ENCODE measurements at places on chromosomes 12 and 14.

GRCh38 chr12:14858513-14858912 lies 15.2 kb upstream of the ART4 start:
- DNase-seq = no peak

- DNase-seq = no peak
Observed at GRCh38 chr14:77980475-77981321, 180.8 kb downstream of the ADCK1 start.

GRCh38 chr12:25997201-25997963 lies 38.9 kb downstream of the RASSF8 start:
- no peak for DNase-seq

DNA sequence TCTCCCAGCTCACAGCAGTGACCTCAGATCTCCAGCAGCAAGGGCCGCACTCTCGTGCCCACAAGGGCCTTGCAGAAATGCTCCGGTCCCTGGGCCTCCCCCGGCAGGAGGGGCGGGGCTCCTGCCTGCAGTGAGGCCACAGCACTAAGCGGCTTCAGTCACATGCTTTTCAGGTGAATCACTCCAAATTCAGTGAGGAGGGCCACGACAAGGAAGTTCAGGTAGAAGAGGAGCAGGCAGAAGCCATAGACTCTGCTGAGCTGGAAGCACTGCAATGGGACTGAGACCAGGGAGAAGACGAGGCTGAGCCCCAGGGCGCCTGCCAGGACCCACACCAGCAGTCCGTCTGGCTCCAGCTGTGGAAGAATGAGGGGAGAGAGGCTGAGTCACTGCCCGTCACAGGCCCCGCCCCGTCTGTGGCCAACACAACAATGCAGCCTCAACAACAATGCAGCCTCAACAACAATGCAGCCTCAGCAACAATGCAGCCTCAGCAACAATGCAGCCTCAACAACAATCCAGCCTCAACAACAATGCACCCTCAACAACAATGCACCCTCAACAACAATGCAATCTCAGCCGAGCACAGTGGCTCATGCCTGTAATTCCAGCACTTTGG lies 35.2 kb downstream of the SLC8B1 start:
- DNase-seq = no peak

DNA sequence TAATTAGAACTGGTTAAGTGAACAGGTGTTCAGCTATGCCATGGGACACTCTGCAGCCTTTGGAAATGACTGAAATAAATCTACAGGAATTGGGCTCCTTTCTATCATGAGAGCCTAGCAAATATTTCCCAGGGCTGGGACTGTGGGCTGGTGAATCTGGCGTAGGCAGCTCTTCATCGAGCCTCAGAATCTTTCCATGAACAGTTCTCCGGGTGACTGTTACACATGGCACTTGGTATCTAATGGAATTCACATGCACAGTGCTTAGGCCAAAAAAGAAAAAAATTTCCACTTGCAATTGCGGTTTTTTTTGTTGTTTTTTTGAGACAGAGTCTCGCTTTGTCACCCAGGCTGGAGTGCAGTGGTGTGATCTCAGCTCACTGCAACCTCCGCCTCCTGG lies 32.1 kb downstream of the PRKAB1 start:
- DNase-seq = no peak

GRCh38 chr12:31363416-31363809 lies 37.5 kb upstream of the SINHCAF start:
- DNase-seq = no peak

DNA sequence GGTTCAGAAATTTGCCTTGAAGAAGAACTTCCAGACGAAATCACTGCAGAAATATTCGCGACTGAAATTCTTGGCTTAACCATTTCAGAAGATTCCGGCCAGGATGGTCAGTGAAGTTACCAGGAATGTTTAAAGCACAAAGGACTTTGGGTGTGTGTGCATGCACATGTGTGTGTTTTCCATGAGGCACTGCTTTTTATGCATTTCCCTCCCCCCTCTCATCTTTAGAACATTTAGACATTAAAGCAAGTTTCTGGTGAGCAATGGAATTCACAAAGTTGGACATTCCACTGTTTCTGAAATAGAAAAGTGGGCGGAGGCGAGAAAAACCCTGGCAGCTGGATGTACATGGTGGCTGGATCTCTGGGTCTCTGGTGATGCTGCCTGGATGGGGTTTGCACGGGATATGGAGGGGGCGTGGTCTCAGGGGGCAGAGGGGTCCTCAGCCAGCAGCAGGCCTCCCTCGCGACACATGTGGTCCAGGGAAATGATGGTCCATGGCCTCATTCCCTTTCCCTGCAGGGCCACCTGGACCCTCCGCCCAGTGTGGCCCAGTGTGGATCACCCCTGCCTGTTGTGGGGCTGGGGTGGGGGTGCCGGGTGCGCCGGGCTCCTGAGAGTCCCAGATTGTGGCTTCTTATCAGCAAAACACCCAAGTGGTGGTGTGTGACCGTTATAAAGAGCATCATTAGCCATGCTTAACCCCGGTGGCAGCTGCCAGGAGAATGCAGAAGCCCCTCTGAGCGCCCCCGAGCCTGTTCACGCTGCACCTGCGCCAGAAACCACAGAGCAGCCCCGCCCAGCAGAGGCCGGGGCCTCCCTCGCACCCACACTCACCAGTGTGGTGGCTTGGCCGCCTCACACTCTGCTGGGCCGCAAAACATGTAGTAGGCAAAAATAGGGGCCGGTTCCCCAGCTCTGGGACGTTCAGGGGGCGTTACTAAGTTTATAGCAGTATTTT lies 17.8 kb upstream of the BCL7A start:
- no peak for DNase-seq

DNA sequence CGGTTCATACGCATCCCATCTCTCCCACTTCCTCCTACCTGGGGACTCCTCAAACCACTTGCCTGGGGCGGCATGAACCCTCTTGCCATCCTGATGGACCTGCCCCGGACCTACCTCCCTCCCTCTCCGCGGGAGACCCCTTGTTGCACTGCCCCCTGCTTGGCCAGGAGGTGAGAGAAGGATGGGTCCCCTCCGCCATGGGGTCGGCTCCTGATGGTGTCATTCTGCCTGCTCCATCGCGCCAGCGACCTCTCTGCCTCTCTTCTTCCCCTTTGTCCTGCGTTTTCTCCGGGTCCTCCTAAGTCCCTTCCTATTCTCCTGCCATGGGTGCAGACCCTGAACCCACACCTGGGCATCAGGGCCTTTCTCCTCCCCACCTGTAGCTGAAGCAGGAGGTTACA lies 3.6 kb downstream of the WNT1 start:
- DNase-seq = no peak

Data from stimulated activated naive CD8-positive, alpha-beta T cell treated with anti-CD3 and anti-CD28 coated beads, Interleukin-15, amount 100 ng/mL, for 72 hours (primary cell).